ENCODE measurements at places on chromosomes 4 and X.

DNA sequence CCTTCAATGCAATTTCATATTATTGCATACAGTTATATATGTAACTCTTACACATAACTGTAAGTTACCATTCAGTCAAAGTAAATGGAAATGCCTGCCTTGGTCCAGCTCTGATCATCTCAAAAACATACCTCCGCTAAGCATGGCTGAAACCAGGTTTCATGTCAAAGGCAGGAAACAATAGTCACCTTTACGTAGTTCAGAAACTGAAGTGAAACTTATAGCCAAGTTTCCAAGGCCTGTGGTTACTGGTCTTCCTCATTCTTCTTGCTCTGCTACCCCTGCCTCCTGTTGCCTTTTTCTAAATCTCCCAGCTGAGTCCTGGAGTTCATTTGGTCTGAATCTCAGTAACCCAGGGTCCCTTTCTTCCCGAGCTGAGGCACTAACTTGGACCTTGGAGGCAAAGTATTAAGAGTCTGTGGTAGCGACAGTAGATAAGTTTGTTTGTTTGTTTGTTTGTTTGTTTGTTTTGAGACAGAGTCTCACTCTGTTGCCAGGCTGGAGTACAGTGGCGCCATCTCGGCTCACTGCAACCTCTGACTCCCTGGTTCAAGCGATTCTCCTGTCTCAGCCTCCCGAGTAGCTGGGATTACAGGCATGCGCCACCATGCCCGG is 30.8 kb downstream of the DAPP1 start:
- no peak for DNase-seq

GRCh38 chr4:712916-713632 is 7.4 kb downstream of the PCGF3 start:
- no peak for DNase-seq

DNA sequence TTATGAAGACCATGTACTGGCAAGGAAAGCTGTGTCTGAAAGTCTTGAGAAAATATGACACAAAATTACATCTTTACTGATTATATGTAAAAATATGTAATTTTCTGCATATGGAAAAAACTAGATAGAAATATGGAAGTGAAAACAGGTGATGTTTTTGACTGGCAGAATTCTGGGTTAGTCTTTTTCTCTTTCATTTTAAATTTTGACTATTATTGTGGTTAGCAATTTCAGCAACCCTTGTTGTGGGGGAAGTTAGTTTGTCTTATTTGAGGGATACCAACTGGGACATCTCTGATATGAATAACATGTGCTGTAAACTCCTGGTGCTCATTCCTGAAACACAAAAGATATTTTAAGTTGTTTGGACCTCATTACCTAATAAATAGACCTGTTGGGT is 49.9 kb upstream of the CPEB2 start:
- no peak for DNase-seq

- DNase-seq, result no peak
Observed at GRCh38 chrX:69024931-69025330, 140.3 kb downstream of the PJA1 start.

GRCh38 chr4:118171381-118171780 is 137.1 kb downstream of the NDST3 start:
- DNase-seq, result no peak

DNA sequence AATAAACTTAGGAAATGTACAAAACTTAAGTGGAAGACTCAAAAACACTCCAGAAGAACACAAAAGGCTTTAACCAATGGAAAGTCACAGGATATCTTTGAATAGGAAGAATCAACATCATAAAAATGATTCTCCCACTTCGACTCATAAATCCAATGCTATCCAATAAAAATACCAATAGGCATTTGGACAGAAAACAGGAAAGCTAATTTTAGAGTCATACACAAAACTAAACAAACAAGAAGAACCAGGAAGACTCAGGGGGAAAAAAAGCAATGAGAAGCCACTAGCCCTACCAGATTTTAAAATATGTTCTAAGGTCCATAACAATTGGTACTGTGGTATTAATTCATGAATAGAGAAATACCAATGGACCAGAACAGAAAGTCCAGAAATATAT is 28.2 kb downstream of the SLC9A7 start:
- no peak for DNase-seq

- DNase-seq, result no peak
Observed at GRCh38 chr4:52863324-52863723, 1.2 kb downstream of the RASL11B start.

- no peak for DNase-seq
Observed at GRCh38 chrX:2841537-2841936, 12.8 kb downstream of the GYG2 start.

DNA sequence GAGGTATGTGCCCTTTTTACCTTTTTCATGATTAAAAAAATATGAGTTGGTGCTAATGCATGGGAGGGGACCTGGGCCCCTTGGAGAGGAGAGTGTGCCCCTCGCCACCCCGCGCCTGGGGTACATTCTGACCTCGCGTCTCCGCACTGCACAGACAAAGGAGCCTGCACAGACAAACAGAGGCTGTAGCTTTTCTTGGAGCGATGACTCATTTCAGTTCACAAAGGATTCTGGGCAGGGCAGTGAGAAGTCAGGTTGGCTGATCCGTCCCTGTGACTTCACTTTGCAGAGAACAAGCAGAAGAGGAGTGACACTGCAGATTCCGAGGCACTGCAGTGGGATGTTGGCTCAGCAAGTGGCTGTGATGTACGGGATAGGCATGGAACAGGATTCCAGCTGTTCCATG is 82.9 kb downstream of the STOX2 start:
- DNase-seq, result no peak

- no peak for DNase-seq
Observed at GRCh38 chr4:55671667-55672066, 35.6 kb upstream of the NMU start.

GRCh38 chr4:17327591-17327990 is 184.3 kb downstream of the QDPR start:
- no peak for DNase-seq

DNA sequence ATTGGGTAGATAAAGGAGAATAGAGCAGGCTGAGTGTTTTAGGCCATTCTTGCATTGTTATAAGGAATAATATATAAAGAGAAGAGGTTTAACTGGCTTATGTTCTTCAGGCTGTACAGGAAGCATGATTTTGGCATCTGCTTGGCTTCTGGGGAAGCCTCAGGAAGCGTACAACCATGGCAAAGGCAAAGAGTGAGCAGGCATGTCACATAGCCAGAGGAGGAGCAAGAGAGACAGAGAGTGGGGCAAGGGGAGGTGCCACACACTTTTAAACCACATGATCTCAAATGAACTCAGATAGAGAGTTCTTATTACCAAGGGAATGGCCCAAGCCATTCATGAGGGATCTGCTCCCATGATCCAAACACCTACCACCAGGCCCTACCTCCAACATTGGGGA is 4.4 kb upstream of the METTL14 start:
- DNase-seq, result no peak

DNA sequence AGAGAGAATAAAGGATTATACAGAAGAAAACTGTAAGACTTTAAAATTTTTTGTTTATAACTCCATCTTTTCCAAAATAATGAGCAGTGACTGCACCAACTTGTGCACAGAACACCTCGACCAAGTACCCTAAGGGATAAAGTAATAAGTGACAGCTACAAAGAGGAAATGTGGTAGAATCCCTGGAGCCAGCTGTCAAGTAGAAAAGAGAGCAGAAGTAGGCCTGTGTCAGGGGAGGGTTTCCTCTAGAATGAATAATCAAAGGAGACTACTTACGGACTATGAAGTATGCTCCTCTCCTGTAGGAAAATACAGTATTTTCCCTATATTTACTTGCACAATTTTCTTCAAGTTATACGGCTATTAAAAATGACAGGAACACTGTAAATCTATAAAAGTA is 1.2 kb downstream of the EIF1AX start:
- DNase-seq, result no peak

DNA sequence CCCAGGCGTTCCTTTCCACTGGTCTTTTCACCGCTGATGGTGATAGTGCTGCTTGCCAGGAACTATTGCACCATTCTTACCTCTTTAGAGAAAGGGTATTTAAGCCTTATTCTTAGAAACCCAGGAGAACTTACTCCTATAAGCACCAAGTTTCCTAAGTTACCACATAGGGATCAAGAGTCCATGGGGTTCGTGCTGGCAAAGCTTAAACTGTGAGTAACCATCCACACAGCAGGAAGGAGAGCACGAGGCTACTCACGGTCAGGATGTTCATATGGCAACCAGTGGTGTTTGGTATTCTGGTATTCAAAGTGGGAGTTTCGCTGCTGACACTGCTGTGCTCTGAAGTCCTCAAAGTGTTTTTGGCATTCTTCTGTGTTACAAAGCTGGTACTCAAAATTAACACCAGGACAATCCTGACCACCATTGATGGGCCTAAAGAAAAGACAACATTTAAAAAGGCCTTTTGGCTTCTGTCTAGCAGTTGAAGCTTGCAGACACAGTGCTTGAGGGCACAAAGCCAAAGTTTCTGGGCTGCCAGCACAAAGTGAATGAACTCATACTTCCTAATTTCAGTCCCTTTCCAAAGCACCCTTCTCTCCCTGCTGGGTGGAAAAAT is 256.9 kb downstream of the ADAMTS3 start:
- DNase-seq, result no peak

GRCh38 chr4:165520086-165520485 is 141.3 kb downstream of the CPE start:
- DNase-seq, result no peak

- no peak for DNase-seq
Observed at GRCh38 chr4:41853973-41854372, 81.3 kb upstream of the TMEM33 start.
